CD8-positive, alpha-beta memory T cell (primary cell): ENCODE measurements at places on chromosomes 6 and 20.

DNA sequence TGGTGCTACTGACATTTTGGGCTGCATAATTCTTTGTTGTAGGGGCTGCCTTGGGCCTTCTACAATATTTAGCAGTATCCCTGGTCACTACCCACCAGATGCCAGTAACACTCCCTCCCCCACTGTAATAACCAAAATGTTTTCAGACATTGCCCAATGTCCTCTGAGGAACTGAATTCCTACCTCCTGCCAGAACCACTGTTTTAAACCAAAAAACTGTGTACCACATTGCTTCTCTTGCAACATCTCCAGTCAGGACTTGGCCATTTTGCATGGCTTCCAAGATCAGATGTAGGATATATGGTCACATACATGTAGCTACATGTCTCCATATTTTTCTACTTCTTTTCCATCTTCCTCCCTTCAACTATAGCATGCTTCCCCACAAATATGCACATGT, 97.4 kb upstream of the IFNGR1 start:
- no peak for DNase-seq

- no peak for DNase-seq
Measured at GRCh38 chr20:46549188-46549972, 1.1 kb downstream of the OCSTAMP start.

DNA sequence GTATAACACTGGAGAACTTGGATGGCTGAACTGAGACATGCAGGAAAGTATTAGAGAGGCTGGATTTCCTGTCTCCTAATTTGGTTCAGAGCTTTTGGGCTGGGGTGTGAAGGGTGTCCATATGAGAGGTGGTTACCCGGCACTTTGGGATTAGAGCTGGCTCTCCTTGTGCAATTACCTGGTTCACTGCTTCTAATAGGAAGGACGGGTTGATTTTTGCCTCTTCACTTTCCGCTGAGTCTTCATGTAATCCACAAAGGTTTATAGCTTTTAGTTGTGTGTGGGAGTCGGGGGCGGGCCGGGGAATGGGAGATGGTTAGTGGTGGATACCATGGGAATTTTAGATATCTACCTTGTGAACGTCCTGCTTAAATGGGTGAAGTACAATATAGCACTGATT, 151.5 kb downstream of the BTBD3 start:
- DNase-seq, result no peak

GRCh38 chr6:16776394-16777017, 15.2 kb upstream of the ATXN1 start:
- DNase-seq, result no peak

DNA sequence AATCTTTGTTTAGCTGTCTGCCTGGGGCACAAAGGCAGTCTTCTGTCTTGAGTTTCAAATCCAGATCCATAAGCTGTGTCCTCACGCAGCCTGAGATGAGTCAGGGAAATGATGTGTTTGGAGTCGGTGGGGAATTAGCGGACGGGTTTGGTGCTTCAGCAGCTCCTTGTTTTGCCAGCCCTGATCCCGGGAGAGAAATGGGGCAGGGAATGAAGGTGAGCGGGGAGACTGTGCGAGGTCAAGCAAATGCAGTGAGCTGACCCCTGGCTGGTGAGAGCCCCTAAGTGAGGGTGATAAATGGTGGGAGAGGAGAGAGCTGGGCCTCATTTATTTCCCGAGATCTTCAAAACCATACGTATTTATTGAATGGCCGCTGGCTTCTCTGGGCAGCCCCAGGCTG, 21.6 kb downstream of the DUSP22 start:
- DNase-seq, result no peak

DNA sequence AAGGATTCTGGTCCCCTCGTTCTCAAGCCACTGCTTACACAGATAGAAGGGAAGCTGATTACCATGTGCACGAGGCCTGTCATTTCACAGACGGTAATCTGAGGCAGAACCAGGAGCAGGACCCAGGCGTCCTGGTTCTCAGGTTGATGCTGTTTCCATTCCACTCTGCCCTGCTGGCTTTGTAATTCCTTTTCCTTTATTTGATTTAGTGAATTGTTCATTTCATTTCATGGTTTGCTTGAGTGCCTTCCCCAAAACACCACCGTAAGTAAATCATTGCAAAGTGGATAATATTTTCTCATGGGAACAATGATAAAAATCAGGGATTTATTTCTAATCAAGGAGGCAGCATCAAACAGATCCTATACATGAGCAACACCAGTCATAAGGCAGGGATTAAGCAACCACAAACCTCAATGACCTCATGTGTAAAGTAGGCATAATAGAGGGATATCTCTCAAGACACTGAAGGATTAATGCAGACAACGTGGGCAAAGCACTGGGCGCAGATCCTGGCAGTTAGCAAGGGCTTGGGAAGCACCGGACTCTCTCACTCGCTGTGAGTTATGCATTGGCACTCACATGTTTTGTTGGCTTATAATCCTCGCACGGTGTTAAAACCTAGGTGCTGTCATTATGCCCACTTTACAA, 229.5 kb upstream of the FOXQ1 start:
- no peak for DNase-seq

DNA sequence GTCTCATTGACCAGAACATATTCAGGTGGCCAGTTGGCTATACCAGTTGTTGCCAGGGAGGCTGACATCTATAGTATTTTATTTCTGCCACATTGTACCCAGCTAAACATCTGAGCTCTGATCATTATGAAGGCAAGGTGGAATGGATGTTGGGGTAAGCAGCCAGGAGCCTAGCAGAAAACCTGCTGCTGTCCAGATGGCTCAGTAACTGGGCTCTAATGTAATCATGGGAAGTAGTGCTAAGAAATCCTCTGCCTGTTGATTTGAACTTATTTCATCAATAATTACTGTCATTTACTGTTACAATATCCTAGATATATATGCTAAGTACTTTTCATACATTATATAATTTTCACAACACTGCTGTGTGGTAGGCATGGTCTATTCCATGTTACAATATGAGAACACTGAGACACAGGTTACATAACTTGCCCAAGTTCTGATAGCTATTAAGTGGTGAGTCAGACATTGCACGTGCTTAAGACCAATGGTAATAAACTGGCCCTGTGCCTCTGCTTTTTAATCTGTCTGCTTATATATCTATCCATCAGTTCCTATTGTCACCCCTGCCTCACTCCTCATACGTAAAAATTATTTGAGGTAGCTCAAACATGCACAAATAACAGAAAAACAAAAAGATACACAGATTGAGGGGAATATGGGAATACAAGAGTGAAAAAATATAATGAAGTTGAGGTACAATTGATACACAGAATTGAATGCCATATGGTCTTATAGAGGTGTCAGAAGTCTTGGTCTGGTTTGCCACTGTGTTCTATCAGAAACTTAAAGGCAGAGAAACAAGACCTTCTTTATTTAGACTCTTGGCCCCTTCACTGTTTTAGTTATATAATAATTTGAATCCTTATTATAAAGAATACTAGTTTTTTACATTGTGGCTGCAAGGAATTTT, 25.2 kb downstream of the TBPL1 start:
- no peak for DNase-seq
